Activated CD8-positive, alpha-beta memory T cell treated with anti-CD3 and anti-CD28 coated beads, Interleukin-2, amount 50 U/mL, for 4 hours (primary cell): ENCODE measurements at places on chromosomes 4 and X.

DNA sequence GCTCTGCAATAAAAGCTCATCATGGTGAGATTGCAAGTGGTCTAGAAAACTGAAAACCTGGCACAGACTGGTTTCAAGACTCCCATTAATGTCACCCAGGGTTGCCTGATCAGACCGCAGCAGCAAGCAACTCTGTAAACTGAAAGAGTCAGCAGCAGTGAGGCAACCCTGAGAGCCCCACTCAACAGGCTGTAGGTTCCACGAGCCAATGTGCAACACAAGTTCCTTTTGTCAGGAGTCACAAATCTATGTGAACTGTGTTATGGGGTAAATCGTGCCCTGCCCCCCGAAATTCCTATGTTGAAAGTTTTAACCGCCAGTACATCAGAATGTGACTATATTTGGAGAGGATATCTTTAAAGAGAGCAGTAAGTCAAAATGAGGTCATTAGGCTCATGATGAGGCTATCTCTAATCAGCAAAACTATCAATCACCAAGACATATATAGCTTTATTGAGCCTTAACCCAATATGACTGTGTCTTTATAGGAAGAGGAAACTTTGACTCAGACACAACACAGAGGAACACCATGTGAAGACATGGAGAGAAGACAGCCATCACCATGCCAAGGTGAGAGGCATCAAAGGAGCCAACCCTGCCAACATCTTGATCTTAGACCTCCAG lies 94.0 kb downstream of the FBXO8 start:
- no peak for DNase-seq

DNA sequence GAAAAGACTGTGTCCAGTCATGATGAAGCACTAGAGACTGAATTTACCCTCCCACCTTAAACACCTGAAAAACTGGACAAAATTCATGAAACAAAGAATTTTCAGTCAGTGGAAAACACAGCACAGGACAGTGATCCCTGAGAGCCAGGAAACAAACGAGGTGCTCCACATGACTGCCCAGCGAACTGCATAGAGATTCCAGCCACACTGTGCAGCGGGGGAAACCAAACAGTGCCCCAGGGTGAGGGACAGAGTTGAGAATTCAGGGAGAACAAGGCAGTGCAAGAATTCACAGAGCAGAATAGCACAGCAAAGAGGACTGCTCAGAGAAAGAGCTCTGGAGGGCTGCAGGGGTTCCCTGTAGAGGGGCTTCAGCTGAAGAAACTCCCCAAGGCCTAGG lies 55.5 kb upstream of the SEC24B start:
- DNase-seq: no peak

- DNase-seq: no peak
Measured at GRCh38 chr4:99629962-99630554, 27.6 kb downstream of the C4orf54 start.

GRCh38 chrX:7263330-7263729 lies 115.4 kb upstream of the PUDP start:
- DNase-seq: no peak

DNA sequence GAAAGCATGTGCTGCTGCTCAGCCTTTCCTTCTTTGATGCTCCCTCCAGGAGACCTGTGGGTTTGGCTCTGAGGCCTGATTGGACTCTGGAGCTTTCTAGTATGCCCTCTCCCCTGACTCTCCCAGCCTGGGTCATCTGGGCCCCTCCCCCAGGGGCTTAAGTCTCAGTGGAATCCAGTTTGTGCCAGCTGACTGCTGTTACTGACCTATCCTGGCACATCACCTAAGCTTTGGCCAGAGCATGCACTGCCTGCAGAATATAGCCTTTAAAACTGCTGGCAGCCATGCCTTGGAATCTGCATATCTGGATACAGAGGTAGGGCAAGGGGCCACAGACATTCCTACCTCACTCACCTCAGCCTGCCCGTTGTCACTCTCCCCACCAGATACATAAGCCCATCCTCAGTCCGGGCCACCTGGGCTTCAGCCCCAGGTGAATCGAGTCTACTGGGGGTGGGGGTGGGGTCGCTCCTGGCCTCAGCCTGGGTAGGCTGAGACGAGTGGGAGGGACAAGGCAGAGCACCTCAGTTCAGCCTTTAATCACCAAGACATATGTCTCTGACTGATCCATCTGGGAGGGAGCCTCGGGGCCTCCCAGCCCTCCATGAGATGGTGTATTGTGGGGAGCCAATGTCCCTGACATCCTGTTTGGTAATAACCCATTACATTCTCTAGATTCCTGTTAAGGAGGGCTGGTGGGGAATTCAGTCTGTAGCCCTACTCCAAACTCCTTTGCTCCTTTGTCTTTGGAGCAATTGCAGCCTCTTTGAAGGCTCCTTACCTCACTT lies 61.2 kb downstream of the STARD8 start:
- no peak for DNase-seq

- no peak for DNase-seq
Measured at GRCh38 chr4:62531731-62532130, 1331.6 kb downstream of the ADGRL3 start.

GRCh38 chr4:22315628-22316027 lies 200.2 kb downstream of the ADGRA3 start:
- no peak for DNase-seq
